ENCODE measurements at places on chromosomes 3 and 15. TPM values are rescaled to one million over a fixed set of nuclear protein-coding genes. Genes with fewer than 3 reads are reported as not detected.
A peak's percentile ranks its signal among the peaks of the same experiment; 100 is the strongest.

- no peak for DNase-seq
These were observed 108.3 kb downstream of the TOP2B start for GRCh38 chr3:25556447-25556846.

DNA sequence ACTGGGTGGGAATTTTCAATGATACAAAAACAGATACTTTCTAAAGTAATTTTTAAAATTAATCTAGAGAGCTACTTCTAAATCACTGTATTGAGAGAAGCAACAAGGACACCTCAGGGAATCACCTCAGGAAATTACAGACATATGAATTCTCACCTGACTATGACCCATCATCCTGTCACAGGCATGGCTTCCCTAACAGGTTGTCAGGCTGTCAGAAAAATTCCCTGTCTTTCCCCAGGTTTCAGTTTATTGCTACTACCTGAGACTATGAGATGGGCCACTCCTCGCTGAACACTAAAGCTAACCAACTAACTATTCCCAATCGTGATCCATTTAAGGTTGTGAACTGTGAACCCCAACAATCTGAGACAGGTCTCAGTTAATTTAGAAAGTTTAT, 66.1 kb downstream of the CD200 start:
- no peak for DNase-seq

- DNase-seq, result peak; percentile 37
These were observed 363.7 kb downstream of the FHIT start for GRCh38 chr3:60887574-60887973.

TM4SF1 gene
- polyA plus RNA-seq, result 101 TPM
